ENCODE measurements at places on chromosomes 2 and 18.

GRCh38 chr2:58045580-58046334, 849 bp upstream of the VRK2 start:
- DNase-seq, result no peak

DNA sequence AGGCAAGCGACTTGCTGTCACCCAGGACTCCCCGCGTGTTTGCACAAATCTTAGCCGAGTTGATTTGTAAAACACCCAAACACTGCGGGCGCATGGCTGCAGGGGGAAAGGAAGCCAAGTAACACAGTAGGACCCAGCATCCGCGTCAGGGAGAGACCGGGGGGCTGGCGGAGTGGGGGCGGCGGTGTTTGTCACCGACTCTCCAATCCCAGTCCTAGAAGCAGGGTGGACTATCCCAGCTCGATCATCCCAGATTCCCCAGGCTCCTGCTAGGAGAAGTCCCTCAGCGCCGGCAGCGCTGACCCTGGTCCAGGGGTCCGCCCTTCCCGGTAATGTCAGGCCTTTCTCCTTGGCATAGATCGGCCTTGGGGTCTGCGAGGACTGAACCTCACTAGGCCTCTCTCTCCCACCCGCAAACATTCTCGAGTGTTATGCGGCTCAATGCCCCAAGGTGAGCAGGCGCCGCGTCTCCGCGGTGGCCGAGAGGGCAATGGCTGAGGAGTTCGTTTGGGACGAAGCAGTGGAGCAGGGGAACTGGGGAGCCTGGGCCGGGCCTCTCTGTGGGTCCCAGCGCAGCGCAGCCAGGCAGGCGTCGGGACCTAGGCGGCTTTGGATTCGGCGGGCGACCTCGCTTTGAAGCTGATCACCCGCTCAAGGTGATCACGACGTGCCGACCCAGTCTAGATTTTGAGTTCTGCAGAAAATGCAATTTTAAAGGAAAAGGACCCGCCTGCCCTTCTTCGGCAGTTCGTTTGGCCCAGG, 1.5 kb upstream of the GDF7 start:
- DNase-seq, result peak; percentile 12

GRCh38 chr2:197191177-197191939, 119.2 kb downstream of the ANKRD44 start:
- DNase-seq, result no peak

DNA sequence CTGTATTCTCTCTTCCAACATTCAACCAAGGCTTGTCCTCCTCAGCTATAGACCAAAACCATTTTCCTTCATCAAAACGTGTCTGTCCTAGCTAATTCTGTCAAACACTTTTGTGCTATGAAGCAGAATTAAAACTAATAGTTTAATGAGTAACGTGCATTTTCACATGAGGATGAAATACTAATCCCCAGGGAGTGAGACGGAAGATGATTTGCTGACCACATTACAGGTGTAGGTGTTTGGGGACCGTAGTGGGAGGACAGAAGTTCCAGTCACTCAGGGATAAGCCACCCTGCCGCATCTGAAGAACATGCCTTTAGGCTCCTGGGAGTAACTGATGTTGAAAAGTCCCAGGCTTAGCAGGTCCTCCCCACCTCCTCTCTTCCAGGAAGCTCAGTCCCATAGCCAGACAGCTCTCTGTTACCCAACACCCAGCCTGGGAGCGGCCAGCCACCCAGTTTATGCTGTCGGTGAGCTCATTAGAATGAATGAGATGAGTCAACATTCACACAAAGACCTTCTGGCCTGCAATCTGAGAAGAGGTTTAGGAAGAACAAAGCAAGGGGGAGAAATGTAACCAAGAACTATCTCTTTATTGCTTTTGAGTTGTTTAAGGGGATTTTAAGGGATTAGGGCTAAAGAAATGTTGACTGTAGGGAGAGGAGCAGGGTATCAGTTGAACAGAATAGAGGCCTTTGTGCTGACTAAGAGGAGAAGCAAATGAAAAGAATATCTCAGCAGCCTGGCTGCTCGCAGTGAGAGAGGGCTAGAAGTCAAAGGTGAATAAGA, 122.5 kb downstream of the FOXI3 start:
- DNase-seq, result no peak

DNA sequence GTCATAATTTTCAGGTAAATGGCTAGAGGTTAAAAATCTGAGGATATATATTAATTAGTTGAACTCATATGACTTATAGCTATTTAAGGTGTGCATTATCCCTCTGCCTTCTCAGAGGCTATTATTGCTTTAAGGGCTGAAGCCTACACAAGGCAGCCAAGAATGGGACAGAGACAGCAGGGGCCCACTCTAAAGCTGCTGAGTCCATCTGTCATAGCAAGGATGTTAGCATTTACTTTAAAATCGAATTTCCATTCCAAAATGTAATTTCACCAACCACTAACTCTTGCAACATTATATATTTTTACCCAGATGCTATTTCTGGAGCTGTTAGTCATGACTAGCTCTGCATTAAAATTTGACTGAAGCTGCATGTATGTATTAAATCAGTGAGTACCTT, 236.3 kb upstream of the FSIP2 start:
- DNase-seq, result no peak

DNA sequence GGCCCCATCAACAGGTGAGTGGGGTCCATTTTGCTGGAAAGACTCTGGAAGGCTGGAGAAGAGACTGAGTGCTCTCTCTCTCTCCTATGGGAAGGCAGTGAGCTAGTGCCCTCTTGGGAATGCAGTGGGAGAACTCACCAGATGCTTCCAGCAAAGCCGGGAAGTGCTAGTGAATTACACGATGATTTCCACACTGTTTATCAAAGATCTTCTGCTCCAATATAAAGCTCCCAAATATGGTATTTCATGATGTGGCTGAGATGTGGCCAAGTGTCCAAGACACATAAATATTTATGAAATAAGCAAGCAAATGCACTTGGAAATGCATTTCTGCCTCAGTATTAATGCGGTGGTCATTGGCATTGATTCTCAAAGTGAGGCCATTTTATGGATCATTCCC, 135.9 kb downstream of the VAPA start:
- no peak for DNase-seq

DNA sequence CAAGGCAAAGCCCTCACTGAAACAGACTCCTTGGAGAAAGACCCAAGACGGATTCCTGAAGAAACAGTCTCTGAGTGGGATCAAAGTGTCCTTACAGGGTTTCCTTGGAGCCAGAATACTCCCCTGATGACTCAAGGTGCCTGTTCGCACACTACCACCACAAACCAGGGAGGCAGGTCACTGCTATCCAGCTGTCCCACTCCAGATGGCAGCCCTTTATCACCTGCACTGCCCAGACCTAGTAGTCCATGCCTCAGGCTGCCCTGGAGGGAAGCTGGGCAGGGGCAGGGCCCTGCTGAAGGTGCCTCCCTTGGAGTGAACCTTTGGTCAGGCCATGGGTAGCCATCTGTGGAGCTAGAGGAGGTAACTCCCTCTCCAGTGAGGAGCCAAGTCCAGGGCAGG, 34.1 kb downstream of the TRABD2A start:
- peak; percentile 17 for DNase-seq

GRCh38 chr18:12621742-12622306, 36.1 kb downstream of the SPIRE1 start:
- DNase-seq, result no peak

- no peak for DNase-seq
Observed at GRCh38 chr2:168614172-168615018, 158.3 kb downstream of the CERS6 start.

DNA sequence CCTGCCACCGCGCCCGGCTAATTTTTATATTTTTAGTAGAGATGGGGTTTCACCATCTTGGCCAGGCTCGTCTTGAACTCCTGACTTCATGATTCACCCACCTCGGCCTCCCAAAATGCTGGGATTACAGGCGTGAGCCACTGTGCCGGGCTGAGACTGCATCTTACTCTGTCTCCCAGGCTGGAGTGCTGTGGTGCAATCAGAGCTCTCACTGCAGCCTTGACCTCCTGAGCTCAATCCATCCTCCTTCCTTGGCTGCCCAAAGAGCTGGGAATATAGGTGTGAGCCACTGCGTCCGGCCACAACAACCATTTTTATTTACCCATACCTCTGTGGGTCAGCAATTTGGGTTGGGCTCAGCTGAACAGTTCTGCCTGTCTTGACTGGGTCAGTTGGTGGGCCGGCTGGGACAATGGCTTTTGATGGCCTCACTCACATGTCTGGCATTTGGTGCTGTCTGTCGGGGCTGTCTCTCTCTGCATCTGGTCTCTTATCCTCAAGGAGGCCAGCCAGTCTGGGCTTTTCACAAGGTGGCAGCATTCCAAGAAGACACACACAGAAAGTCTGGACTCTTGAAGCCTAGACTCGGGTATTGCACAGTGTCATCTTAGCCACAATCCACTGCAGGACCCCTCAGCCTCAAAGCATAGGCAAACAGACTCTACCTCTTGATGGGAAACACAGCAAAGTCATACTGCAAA, 116.8 kb upstream of the GATA6 start:
- DNase-seq, result no peak

DNA sequence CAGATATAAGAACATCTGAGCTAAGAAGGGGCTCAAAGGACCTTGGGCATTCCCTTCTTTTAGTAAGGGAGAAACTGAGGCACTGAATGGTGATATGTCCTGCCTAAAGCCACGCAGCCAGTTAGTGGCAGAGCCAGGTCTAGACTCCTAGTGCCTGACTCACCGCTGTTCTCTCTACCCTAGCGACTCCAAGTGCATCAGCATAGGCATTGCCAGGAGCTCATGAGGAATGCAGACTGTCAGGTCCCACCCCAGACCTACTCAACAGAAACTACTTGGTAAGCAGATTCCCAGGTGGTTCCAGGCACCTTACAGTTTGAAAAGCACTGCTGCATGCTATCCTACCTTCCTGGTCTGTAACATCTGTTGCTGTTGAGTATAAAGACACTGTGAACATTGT, 158.9 kb downstream of the MSH2 start:
- DNase-seq, result no peak

- DNase-seq, result no peak
Observed at GRCh38 chr18:70044632-70045031, 97.0 kb upstream of the CD226 start.

DNA sequence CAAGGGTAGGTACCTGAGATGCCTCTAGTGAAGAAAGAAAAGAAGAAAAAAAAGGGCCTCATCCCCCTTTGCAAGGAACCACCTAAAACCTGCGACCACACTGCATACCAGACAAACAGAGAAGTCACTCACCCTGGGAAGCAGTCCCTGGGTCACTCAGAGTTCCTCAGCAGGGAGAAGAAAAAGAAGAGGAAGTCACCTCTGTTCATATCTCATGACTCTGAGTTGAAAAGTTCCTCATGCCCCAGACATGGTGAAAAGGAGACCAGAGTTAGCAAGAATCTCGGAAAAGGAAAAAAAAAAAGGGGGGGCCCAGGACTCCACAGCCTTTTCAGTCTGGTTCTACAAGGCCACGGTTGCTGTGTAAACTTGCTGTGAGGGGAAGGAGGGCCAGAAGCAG, 478.4 kb upstream of the NRXN1 start:
- no peak for DNase-seq

- no peak for DNase-seq
Observed at GRCh38 chr2:241868661-241869081, 858 bp upstream of the RTP5 start.

- no peak for DNase-seq
Observed at GRCh38 chr2:226794196-226794661, 5.4 kb downstream of the IRS1 start.

GRCh38 chr2:106054880-106055655, 139.0 kb downstream of the UXS1 start:
- no peak for DNase-seq

- DNase-seq, result no peak
Observed at GRCh38 chr2:16446706-16447105, 218.9 kb downstream of the CYRIA start.

DNA sequence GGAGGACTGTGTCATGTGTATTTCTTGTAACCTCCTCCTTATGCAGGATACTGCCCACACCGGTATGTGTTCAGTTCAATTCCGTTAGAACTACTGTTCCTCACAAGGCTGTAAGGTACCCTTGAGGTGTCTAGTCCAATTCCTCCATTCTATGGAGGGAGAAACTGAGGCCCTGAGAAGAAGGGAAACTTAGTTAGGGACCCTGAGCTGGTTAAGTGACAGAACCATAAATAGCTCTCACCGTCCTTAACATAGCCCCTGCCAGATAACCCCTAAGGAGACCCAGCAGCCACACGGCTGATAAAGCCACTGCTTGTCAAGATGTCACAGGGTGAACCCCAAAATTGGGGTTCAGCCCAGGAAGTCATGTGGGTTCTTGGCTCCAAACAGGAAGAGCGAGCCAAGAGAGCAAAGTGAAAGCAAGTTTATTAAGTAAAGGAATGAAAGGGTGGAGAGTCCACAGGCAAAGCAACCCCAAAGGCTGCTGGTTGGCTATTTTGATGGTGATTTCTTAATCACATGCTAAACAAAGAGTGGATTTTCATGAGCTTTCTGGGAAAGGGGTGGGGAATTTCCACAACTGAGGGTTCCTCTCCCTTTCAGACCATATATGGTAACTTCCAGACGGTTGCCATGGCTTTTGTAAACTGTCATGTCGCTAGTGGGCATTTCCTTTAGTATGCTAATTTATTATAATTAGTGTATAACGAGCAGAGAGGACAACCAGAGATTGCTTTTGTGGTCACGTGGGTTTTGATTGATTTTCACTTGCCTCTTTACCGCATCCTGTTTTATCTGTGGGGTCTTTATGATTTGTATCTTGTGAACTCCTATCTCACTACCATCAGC, 83.4 kb upstream of the RTN4 start:
- peak; percentile 38 for DNase-seq

DNA sequence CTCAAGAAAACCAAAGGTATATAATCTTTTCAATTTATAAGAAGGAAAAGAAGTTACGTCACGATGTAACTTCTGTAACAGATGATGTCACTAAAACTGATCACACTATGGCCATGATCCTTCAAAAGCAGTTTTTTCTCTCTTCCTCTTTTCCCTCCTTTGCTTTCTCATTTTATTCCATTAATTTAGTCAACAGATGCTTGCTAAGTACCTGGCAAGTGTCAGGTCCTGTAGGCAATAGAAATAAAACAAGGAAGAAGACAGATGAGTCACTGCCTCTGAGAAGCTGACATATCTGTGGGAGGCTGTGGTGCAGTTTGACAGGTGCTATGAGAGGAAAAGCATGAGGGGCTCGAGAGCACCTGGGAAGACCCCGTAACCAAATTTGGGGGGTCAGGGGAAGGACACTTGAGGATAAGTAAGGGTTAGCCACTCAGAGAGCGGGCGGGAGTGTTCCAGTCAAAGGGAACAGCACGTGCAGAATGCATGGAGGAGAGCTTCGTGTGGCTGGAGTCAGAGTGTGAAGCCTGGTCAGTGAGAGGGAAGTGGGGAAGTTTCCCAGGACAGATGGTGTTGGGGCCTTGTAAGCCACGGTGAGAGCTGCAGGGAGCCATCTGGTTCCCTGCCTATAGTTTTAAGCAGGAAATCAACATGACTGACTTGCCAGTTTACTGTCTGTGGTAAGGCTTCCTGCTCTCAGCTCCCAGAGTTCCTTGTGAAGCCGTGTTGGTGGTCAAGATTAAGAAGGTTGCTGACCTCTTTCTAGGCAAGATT, 198.8 kb upstream of the FOSL2 start:
- no peak for DNase-seq

DNA sequence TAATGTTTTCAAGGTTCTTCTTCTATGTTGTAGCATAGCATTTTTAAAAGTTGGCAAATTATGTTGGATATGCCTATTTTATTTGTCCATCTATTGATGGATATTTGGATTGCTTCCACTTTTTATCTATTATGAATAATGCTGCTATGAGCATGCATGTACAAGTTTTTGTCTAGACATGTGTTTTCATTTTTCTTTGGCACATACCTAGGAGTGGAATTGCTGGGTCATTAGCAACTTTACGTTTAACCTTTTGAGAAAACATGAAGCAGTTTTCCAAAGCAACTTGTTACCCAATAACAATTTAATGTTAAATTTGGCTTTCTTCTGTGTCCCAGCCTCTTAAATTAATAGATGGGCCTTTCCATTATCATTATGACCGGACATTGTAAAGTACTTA, 30.3 kb downstream of the DNAH6 start:
- DNase-seq, result no peak

GRCh38 chr18:5058768-5059695, 138.0 kb downstream of the AKAIN1 start:
- no peak for DNase-seq

Measured in activated naive CD4-positive, alpha-beta T cell treated with Interleukin-2 at 50 U/mL for 16 hours (primary cell).